ENCODE measurements at places on chromosomes 6 and 20.

DNA sequence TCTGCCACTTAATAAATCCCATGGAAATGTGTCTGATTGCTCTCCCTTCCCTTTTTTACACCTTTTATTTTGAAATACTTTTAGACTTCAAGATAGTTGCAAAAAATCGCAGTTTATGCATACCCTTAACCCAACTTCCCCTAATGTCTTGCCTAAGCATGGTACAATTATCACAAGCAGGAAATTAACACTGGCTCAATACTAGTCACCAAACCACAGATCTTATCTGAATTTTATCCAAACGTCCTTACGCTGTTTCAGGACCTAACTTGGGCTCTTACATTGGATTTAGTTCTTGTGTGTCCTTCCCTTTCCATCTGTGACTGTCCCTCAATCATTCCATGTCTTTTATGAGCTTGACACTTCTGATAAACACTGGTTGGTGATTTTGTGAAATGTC is 146.3 kb downstream of the ZNF217 start:
- no peak for DNase-seq

DNA sequence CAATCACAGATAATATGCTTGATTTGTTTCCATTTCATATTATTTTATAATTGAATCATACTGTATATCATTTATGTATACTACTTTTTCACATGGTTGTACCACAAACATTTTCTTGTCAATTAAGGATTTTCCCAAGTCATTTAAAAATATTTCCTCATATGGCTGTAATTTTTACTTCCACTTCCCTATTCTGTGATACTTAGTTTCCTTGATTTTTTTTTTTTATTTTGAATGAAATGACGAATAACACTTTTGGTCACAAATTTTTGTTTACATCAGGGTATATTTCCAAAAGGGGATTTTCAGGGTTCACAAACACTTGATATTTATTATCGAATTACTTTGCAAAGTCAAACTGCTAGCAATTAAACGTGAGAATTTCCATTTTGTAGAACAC is 515.6 kb downstream of the KIF16B start:
- no peak for DNase-seq

GRCh38 chr6:137819740-137820139 is 47.3 kb upstream of the TNFAIP3 start:
- DNase-seq = no peak

GRCh38 chr6:154440022-154440421 is 70.5 kb downstream of the CNKSR3 start:
- DNase-seq = no peak

DNA sequence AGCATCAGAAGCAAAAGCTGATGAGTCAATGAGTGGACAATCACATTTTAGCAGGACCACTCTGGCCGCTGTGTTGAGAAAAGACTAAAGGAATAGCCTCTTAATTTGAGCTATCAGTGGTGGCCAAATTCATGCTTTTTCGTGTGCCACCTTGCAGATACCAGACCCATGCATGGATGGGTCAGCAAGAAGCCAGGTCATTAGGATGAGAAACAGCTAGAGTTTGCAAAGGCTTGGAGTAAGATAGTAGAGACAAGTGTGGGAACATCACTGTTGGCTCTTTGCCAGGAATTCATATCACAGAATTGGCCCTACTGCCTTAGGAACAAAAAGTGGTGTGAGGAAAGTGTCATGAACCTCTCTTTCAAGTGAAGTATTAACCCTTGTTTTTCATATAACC is 25.5 kb downstream of the MRAP2 start:
- DNase-seq = peak; percentile 49

GRCh38 chr6:169263374-169263773 is 9.7 kb upstream of the THBS2 start:
- no peak for DNase-seq

GRCh38 chr6:350371-350770 is 41.2 kb upstream of the IRF4 start:
- no peak for DNase-seq

GRCh38 chr6:123520217-123520616 is 116.5 kb downstream of the TRDN start:
- DNase-seq = no peak

GRCh38 chr20:62446481-62446880 is 19.1 kb upstream of the RBBP8NL start:
- DNase-seq = no peak

- DNase-seq = no peak
Measured at GRCh38 chr6:47567586-47567985, 90.0 kb downstream of the CD2AP start.

DNA sequence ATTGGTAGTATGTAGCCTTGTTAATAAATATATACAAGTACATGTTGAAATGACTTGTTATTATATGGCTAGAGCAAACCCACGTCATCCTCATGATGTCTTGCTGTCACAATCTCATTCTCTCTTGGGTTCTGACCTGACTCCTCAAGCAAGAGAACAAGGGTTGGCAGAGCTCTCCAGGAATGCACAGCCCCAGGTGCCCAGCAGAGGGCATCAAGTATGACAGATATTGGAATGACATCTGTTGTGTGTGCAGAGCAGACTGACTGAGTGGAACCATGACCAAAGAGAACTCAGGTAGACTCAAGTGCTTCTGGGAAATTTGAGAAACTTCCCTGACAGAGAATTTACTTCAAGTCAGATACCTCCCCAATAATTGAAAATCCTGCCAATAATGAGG is 90.6 kb downstream of the PAX1 start:
- peak; percentile 14 for DNase-seq

- DNase-seq = no peak
Measured at GRCh38 chr20:44743916-44744655, 1.6 kb upstream of the KCNK15 start.

GRCh38 chr6:97053643-97054411 is 129.3 kb downstream of the KLHL32 start:
- peak; percentile 9 for DNase-seq

GRCh38 chr6:108186226-108186625 is 20.4 kb downstream of the NR2E1 start:
- no peak for DNase-seq

- peak; percentile 53 for DNase-seq
Measured at GRCh38 chr20:32535953-32536823, 48.9 kb downstream of the NOL4L start.

DNA sequence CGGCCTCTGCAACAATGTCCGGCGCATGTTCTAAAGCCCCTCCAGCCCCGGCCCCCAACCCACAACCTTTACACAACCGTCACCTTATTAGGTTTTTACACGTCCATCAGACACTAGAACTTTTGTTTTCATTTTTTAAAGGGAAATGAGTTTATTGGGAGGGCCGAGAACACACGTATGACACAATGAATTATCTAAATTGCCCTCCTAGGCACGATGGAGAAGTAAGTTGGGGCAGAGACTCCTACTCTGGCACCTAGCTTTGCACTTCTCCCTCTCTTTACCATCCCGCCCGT is 1.2 kb upstream of the DLL1 start:
- DNase-seq = no peak

DNA sequence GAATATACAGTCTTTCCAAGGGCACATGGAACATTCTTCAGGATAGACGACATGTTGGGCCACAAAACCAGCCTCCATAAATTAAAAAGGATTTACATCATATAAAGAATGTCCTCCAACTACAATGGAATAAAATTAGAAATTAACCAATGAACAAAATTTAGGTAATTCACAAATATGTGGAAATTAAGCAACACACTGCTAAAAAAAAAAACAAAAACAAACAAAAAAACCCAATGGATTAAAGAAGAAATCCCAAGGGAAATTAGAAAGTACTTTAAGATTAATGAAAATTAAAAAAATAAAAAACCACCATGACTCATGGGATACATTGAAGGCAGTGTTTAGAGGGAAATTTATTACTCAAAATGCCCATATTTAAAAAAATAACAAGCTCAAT is 21.4 kb upstream of the NT5E start:
- no peak for DNase-seq

DNA sequence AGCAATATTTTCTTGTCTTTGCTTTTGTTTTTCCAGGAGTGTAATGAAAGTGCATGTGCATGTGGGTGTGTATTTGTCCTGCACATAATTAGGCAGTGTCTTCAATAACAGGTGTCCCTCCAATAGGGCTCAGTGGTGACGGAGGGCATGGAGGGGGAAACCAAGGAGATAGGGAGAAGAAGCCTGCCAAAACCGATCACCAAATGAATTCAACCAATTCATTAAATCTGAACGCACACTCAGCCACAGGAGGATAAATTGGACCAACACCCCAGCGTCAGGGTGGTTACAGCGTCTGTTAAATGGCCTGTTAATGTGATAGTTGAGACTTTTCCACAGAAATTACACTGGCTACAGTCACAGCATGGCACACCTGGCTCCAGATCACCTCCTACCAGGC is 527.6 kb downstream of the CD83 start:
- DNase-seq = no peak

DNA sequence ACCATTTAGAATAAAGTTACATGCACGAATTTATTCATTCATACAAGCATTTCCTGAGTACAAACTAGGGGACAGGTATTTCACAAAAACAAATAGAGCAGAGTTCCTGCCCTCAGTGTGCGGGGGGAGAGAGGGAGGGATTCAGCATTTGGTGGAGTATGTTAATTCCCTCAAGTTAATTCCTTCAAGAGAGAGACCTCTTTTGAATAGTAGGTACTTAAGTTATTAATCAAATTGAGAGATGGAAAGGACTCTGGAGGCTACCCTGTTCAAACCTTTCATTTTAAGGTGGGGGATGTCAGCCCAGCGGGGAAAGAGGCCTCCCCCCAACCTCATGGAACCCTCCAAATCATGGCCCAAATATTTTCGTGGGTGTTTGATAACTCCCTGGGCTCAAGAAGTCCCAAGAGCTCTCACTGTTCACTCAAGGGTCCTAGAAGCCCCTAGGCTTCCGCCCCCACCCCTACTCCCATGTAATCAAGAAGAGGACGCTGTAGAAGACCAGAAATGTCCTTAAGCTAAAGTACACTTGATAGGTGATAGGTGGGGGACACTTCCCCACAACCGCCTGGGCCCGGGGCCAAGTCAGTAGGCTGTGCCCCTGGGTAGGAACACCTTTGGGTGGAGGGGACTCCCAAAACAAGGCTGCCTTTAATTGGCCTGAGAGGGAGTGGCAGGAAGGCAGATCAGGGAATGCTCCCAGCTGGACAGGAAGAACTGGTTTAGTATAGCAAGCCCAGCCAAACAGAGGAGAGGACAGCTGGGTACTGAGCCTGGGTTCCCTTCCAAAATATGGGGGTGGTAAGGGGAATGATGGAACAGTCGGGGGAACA is 2.9 kb downstream of the SDC4 start:
- DNase-seq = no peak
